ENCODE measurements at places on chromosomes 11 and 22.

- DNase-seq, result peak; percentile 98
Measured at GRCh38 chr11:14336507-14337503, 22.2 kb downstream of the RRAS2 start.

DNA sequence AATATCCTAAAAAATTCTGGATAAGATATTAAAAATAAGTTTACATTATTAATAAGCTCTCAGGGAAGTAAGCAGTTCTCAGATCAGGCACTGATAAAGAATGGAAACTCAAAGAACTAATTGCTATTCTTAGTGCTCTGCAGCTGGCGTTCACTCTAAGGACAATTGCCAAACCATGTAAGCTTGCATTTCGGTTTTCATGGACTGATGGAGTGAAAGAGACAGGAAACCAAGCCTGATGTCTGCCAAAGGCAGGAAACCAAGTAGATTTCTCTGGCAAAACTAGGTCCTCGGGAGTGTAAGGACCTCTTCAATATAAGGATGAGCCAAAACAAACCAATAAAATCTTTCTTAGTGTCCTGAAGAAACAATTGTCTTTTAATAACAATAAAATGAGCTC lies 355.2 kb downstream of the RAB38 start:
- no peak for DNase-seq

DNA sequence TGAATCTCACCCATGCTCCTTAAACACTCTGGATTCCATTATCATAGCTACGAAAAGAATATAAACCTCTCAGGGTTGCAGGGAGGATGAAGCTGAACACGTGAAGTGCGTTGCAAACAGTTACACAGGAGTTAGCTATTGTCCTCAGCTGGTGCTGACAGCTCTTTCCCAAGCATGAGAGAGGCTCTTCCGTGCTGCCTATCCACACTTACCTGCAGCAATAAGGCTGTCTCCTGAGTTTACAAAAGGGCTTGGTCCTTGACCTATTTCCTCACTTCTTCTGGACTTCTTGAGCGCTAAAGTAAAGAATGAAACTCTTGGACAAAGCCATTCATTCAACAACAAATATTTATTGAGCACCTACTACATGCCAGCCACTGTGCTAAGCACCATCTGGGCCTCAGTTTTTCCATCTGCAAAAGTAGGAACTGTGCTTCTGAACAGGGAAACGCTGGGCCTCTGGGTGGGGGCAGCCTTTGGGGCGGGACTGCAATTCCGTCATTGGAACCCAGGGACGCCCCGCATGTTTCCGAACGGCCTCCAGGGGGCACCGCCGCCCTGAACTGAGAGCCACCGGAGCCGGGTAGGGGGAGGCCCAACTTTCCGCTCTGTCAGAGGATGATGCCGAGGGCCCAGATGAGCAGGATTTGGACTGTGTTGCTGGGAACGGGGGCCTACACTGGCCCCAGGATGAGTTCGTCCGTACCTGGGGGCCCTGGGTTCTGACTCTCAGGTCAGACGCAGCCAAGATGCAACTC lies 651 bp upstream of the ARL2 start:
- peak; percentile 82 for DNase-seq

- DNase-seq, result no peak
Measured at GRCh38 chr22:48404801-48405447, 1422.7 kb downstream of the BRD1 start.

DNA sequence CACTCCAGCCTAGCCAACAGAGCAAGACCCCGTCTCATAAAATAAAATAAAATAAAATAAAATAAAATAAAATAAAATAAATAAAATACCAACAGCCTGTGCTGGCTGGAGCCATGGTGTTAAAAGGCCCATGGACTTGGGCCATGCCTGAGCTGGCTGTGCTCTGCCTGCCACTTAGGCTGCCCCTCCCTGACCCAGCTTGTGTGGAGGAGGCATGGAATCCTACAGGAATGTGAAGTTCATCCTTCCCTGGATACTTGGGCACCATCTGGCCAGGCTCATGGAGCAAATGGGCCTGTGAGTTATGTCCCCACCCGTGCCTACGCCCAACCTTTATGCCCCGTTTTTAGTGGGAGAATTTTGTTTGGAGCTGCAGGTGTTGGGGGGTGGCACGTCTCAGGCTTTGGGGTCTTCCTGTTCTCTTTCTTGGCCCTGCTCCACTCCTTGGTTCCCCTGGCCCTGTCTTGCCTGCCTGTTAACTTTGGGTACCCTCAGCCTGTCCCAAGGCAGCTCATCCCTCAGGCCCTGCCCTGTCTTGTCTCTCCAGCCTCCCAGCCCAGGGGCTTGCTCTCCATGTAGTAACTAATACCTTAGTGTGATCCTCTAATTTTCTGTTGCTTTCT lies 51.3 kb downstream of the BCR start:
- no peak for DNase-seq

- peak; percentile 43 for DNase-seq
Measured at GRCh38 chr22:19800761-19801244, 40.2 kb downstream of the TBX1 start.

DNA sequence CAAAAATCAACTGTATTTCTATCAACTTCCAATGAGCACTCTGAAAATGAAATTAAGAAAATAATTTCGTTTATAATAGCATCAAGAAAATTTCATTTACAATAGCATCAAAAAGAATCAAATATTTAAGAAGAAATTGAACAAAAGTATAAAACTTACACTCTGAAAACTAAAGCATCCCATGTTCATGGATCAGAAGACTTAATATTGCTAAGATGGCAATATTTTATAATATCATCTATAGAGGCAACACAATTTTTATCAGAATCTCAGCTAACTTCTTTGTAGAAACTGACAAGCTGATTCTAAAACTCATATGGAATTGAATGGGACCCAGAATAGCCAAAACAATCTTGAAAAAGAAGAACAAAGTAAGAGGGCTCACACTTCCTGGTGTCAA lies 19.9 kb downstream of the NUP160 start:
- DNase-seq, result no peak

DNA sequence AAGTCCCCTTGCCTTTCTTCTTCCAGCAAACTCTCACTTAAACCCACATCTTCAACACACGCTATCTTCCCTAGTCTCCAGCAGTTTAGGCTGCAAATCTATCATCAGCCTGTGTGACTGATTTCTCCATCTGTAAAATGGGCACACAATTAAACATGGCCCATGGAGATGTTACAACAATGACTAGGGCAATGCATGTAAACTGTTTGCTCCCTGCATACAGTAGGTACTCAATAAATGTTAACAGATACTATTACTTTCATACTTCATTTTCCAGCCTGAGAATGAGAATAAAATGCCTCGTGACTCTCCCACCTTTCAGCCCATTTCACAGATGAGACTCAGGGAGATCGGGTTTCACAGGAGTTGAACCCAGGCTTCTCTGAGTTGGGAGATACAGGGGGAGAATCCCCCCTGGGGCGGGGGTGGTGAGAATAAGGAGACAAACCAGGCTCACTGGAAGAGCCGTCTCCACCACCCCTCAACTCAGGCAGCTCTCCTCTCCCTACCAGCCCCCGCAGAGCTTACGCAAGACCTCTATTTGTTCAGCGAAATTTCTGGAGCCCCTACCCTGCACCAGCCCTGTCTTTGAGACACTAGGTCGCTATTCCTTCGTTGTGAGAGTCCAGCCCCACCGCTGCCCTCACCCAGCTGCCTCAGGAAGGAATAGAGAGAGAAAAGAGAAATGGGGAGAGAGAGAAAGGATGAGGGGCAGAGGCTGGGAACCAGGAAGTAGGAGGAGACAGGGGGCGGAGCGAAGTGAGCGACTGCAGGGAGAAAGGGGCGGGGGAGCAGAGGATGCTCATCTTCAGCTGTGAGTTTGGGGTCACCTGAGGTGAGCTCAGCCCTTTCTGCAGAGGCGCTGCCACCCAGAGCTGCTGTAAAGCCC lies 42.1 kb upstream of the KLHL35 start:
- peak; percentile 65 for DNase-seq

GRCh38 chr11:35083431-35084238 lies 55.3 kb upstream of the CD44 start:
- DNase-seq, result peak; percentile 99

DNA sequence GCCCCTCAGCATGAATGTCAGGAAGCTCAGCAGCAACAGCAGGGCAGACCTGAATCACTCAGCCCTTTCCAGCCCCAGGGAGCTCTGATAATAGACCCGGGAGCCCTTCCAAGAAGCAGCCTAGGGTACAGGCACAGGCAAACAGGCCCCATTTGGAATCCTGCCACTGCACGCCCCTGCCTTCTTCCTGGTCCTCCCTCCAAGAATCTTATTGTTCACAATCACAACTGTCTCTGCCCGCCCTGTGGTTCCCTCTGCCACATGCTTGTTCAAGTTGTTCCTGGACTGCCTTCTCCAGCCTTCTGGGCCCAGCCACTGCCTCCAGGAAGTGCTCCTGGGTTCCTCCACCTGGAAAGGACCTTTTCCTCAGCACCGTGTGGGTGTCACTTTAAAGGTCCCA lies 54.6 kb downstream of the LRRC32 start:
- DNase-seq, result no peak

DNA sequence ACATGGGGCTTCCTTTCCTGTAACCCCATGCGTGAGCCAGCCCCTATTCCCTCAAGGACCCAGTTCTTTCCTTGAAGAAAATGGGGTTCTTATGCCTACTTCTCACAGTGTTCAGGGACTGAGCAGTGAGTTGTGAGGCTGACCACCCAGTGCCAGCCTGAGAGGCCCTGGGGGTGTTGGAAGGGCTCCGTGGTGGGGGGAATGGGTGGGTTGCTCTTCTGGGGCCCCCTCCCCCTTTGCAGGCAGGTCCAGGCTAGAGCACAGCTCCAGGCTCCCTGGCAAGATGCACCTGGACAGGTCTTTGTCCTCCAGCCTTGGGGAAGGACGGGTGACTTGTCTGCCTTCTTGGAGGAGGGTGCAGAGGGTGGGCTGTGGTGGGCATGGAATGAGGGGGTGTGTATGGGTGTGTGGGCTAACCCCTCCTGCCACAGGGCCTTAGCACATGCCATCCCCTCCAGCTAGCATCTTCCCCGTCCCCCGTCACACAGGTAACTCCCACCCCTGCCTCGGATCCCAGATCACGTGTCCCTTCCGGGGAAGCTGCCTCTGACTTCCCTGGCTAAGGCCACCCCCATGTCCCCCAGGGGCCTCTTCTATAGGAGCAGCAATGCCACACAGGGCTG lies 64.6 kb downstream of the MYEOV start:
- DNase-seq, result no peak

- peak; percentile 70 for DNase-seq
Measured at GRCh38 chr11:1382831-1383607, 6.7 kb upstream of the BRSK2 start.

- DNase-seq, result no peak
Measured at GRCh38 chr11:103378931-103379330, 269.7 kb downstream of the DYNC2H1 start.

DNA sequence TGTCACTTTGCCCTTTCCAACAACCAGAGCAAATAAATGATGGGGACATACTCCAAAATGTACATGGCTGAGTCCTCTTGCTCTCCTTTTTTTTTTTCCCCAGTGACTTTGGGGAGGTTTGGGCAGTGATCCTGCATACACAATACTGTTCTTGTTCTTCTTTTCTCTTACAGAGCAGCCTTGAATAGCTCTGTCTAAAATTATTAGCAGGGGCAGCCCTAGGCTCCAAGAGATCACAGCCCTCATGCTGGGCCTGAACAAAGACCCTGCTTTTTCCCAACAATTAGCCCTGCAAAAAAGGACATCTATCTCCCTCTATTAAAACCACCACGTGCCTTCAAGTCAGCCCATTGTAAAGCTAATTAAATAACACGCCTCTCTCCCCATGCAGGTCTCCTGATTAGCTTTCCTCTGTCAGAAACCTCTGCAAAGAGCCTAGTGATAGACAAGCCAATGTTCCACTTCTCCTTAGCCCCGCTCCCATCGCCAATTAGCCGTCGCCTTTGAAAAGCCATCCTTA lies 54.7 kb downstream of the ETS1 start:
- DNase-seq, result no peak

DNA sequence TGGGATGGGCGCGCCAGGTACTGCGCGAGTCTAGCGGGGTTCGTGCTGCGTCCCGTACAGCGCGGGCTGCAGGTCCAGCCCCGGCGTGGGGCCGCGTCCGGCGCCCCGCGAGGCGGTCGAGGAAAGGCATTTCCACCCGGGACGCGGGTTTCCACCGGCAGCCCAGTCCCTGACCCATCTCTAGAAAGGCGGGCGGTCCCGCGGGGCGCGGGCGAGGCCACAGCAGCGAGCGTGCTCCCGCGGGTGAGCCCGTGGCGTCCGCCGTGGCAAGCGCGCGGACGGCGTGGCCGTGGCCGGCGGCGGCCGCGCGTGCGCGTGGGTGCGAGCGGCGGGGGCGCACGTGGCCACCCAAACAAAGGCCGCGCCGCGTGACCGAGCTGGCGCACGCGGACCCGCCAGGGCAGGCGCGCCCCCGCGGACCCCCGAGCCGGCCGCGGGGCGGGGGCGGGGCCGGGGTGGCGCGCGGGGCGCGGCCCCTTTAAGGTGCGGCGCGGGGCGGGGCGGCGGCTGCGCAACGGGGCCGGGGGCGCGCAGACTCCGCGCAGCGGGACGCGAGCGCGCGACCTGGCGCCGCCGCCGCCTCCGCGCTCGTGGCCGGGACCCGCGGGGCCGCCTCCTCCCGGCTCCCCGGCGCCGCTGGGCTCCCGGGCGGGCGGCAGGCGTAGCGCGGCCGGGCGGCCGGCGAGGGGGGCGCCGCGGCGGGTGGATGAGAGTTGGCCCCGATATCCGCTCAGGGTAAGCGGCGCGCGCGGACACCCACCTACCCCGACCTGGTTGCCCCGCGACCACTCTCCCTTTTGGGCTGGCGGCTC lies 39.3 kb upstream of the CELSR1 start:
- DNase-seq, result peak; percentile 21

GRCh38 chr11:109769858-109770257 lies 323.3 kb upstream of the ZC3H12C start:
- DNase-seq, result no peak

DNA sequence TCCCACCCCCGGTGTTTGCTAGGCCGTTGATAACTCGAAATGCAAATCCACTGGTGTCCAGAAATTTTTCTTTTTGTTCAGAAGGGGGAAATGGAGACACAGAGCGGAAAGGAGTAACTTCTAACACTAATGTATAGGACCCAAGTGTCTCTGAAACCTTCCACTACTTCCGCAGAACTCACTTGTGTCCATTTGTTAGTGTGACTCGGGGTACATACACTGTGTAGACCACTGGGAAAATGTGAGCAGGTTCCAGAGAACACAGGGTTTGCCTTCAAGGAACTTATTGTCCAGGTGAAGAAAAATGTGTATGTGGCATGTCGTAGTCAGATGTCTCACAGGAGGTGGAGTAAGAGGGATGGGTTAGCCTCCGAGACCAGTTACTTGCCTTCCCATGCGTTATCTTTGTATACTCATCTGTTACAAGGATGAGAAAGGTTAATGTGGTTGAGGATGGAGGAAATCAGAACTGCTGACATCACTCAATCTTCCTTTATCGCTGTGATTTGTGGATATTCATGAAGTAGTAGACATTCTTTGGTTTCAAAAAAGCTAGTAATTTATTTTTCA lies 857 bp downstream of the ARCN1 start:
- peak; percentile 63 for DNase-seq

GRCh38 chr11:78274739-78275138 lies 86.0 kb downstream of the USP35 start:
- no peak for DNase-seq

DNA sequence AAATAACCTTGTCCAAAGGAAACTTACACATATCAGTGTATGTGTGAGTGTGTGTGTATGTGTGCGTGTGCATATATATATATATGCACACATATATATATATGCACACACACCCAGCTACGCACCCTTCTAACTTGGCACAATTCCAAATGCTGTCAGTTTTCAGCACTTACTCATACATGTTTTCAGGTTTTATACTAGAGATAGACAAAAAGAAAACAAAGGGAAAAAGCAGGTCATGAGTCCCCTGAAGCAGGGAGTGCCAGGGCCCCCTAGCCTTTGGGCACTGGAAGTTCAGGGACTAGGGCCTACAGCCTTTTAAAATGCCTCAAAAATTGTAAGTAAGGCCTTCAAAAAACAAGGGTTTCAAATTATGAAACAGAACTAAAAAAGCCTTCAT lies 265.4 kb downstream of the CADM1 start:
- no peak for DNase-seq

All from fibroblast of mammary gland (primary cell).